Foreskin keratinocyte (primary cell): ENCODE measurements at places on chromosomes 2 and 18.

DNA sequence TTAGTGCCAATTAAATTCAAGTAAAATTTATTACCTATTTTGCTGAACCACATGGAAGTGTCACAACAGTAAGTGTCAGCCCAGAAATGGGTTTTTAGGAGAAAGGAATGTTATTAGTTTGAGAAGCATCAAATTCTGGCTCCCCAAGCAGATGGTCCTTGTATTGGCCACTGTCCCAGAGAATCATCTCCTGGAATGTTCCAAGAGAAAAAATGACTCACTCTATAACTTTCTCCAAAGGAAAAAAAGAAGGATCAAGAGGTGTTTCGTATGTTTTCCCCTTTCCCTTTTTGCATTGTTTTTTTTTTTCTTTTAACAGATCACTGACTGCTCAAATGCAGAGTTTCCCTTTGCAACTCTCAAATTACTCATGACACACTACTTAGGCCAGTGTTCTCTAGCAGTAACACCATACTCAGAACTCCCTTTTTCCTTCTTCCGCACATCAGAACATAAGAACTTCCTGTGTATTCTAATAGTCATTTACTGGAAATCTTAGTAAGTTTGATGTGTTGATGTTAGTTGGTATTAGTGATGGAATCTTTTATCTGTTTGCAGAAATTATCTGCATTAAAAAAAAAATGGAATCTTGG, 390.3 kb downstream of the GPD2 start:
- no peak for DNase-seq

DNA sequence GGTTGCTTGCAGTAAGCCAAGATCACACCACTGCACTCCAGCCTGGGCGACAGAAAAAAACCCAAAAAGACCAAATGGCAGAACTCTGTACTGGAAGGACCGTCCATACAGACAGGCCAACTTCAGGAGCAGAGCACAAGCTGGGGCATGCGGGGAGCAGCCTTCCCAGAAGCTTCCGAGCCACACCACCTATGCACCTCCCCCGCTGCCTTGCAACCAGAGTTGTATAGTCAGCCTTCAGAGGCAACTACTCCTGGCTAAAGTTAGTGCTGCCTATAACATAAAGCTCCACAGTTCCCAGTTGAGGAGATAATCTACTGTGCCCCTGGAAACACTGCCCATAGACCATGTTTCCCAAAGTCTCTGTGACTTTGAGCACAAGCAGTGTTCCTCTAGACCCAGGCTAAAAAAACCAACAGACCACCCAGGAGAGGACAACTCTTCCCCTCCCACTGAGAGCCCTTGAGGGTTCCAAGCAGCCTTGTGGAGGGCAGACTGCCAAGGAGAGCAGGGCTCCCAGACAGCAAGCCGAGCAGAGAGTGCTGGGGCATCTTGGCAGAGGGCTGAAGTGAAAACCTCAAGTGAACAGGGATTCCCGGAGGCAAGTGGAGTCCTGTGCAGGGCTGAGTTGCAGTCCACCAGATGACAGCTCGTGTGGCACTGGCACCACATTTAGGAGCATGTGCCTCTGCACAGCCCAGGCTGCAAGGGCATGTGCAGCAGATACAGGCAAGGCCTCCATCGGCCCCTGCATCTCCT, 6.8 kb downstream of the SFT2D3 start:
- DNase-seq = peak; percentile 45

GRCh38 chr2:173502296-173502695, 147.6 kb downstream of the CDCA7 start:
- no peak for DNase-seq

GRCh38 chr2:100206731-100207255, 64.4 kb upstream of the AFF3 start:
- DNase-seq = no peak

GRCh38 chr2:26569216-26570082, 71.7 kb downstream of the CIB4 start:
- DNase-seq = no peak

GRCh38 chr2:97936199-97936598, 59.5 kb downstream of the TMEM131 start:
- no peak for DNase-seq

- no peak for DNase-seq
These were observed 179.5 kb downstream of the BCL2 start for GRCh38 chr18:63140038-63140450.

- DNase-seq = no peak
These were observed 102.5 kb upstream of the CRIM1 start for GRCh38 chr2:36253086-36253485.

DNA sequence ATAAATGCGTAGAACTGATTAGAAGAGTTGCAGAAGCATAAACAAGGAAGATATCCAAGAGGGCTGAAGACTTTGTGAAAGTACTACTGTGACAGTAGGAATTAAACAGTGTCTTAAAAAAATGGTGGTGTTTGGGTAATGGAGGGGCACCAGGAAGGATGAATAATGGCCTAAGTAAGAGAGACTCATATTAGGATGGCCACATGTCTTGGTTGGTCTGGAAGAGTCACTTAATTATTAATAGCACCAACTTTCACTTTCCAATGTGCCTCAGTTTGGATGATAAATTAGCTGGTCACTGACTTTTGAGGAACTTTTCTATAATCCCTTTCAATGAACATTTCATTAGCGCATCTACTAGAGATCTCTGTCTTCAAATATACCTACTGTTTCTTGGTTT, 372.2 kb downstream of the NYAP2 start:
- no peak for DNase-seq
